NCI-H1436 (cell line): ENCODE measurements at places on chromosomes 1 and 21.
A peak's percentile ranks its signal among the peaks of the same experiment; 100 is the strongest.

GRCh38 chr1:98410082-98410481 lies 251.4 kb upstream of the SNX7 start:
- peak; percentile 43 for DNase-seq

GRCh38 chr1:119467219-119467618 lies 39.8 kb upstream of the HSD3B1 start:
- no peak for DNase-seq

DNA sequence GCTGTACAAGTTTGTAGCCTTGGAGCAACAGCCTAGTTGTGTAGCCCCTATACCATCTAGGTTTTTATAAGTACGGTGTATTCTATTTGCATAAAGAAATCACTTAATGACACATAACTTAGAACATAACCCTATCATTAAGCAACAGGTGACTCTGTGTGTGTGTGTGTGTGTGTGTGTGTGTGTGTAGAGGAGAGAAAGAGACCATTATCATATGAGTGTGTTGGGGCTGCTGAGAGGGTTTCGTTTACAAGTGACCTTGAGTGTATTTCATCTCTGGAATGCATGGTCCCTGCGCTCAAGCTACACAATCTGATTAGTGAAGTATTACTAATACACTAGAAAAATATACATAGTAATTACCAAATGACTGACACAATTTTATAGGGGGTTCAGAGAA lies 115.1 kb downstream of the RABGAP1L start:
- DNase-seq = no peak

DNA sequence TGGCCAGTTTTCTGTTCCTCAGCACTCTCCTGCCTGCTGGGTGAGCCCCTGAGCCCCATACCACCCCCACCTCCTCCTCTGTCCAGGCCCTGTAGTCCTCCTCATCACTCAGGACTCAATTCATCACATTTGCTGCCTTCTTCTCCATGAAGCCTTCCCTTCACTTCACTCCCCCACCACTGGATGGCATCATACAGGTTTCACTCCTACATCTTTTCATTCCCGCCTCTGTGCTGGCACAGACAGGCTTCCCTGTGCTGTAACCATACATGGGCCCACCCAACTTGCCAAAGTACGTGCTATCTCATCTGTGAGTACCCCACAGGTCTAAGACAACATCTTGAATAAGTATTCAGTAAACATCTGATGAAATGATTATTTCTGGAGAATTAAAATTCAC lies 56.9 kb downstream of the SLC45A1 start:
- peak; percentile 15 for DNase-seq

DNA sequence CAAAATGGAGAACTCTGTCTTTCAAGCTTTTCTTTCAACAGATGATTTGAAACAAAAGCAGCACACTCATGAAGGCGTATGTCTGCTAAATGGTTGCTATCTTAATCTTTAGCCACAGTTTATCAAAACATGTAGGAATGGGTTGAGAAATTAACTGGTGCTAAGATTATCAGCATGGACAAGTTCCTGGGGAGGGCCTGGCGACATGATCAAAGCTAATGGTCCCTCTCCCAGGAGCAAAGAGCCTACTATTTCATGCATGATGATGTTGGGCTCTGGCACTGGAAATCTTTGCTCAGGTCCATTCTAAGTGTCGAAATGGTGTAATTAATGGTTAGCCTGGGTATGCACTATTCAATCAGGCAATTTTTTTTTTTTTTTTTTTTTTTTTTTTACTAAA lies 91.7 kb downstream of the SLC45A1 start:
- no peak for DNase-seq

GRCh38 chr1:234871039-234871709 lies 257.5 kb downstream of the TOMM20 start:
- DNase-seq = no peak
